ENCODE measurements at places on chromosomes 4 and X.
A peak's percentile ranks its signal among the peaks of the same experiment; 100 is the strongest.

DNA sequence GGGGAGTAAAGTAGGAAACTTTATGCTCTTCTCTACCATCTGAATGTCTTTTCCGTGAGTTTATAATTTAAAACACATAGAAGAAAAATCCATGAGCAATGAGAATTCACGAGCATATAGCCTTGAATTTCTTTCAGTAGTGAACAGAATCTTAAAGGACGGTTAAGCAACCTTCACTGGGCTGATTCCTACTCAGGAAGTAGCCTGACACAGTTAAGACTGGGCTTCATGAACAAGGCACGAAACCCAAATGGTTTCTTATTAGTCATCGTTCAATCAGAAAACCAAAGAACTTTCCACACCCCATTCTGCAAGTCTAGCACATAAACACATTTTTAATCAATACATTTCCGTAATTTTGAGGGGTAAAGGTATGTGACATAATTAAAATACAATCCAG lies 95.8 kb downstream of the SH3KBP1 start:
- DNase-seq: no peak

DNA sequence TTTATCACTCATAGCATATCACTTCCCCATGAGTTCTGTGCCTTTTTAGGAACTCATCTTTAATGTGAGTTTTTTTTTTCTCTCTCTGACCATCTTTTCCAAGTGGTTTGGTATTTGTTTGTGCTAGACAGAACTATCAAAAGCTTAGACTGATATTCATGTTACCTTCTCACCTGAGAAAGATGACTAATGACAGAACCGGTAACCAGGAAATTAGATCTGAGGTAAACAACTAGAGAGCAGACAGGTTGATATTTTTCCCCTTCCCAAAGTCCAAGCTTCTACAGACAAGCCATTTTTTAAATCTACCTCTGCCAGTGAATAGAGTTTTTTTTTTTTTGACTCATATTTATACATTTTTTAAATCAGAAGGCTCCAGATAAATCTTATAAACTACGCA lies 17.0 kb upstream of the SRD5A3 start:
- no peak for DNase-seq

- peak; percentile 25 for DNase-seq
Observed at GRCh38 chrX:48761674-48762471, at the start of gene GLOD5. Gene GLOD5, plus strand, starts transcription at chrX:48761747. Its CDS starts 44 bp downstream, at chrX:48761791.

DNA sequence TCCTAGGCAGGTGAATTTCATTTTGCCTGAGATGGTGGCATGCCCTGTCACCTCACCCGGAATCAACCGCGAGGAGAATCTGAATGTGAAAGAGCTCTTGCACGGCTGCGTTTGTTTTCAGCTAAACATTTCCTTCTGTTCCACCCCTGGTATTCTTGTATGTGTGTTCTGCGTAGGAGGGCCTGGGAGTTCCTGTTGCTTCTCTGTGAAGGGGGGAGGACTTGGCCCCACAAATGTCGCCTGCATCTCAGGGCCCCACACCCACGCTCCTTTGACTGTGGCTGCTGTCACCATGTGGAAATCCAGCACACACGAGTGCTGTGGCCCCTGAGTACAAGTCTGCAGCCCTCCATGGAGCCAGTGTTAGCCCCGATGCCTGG lies 45.8 kb upstream of the CLCN4 start:
- DNase-seq: no peak

DNA sequence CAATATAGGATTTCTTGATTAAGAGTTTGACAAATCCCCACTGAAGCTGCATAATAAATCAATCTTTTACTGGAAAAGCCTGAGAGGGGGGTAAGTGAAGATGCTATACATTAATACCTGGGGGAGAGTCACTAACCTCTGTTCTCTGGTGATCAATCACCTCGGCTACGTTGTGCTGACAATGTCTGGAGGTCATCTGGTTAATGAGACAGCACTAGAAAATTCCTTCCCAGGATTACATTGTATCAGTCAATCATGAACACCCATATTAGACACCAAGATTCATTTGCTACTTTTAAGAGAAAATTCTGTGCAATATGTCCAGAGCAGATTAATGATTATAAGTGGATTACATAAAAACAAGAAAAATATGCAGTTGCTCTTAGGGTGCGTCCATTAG lies 408.3 kb downstream of the PDHA2 start:
- no peak for DNase-seq

DNA sequence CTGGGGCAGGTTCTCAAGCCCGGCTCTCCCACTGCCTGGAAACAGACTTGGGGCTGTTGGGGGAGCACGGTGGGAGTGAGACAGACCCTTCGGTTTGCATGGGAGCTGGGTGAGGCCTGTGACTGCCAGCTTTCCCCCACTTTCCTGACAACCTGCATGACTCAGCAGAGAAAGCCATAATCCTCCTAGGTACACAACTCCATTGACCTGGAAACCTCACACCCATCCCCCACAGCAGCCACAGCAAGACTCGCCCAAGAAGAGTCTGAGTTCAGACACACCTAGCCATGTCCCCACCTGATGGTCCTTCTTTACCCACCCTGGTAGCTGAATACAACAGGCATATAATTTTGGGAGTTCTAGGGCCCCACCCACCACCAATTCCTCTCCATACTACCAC lies 57.6 kb upstream of the UBQLN2 start:
- no peak for DNase-seq

GRCh38 chrX:44228621-44229020 lies 114.9 kb downstream of the EFHC2 start:
- DNase-seq: no peak

DNA sequence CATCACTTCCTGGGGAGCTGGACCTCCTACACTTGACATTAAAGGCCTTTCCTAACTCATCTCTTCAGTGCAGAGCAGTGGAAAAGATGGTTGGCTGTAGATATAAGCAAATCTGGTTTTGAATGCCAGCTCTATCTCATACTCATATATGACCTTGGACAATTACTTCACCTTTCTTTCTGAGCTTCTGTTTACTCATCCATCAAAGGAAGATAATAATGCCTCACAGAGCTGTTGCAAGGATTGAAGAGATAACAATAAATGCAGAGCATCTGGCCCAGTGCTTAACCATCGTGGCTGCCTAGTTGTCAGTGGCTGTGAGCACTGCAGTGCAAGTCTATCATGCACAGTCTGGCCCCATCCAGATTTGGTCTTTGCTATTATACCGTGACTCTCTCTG lies 148.1 kb upstream of the EOLA2 start:
- DNase-seq: no peak

GRCh38 chr4:2787230-2788100 lies 5.4 kb upstream of the SH3BP2 start:
- peak; percentile 8 for DNase-seq

GRCh38 chr4:15270201-15270600 lies 157.6 kb upstream of the C1QTNF7 start:
- DNase-seq: no peak

DNA sequence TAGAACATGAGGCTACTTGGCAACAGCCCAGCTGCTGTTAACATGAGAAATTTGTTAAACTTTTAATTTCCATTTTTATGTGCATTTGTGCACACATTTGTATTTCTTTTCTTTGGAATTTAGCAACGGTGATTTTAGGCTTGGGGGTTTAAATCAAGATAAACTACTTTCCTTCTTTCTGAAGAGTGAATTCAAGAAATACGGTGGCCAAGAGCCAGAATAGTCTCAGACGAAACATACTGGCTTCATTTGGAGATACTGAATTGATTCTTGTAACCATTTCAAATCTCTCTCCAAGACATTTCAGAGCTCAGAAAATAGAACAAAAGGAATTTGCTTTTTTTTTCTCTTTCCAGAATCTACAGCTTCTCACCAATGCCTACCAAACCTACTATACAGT lies 134.1 kb upstream of the SCML1 start:
- DNase-seq: no peak

- DNase-seq: no peak
Observed at GRCh38 chr4:185738820-185739219, 73.2 kb downstream of the SORBS2 start.

DNA sequence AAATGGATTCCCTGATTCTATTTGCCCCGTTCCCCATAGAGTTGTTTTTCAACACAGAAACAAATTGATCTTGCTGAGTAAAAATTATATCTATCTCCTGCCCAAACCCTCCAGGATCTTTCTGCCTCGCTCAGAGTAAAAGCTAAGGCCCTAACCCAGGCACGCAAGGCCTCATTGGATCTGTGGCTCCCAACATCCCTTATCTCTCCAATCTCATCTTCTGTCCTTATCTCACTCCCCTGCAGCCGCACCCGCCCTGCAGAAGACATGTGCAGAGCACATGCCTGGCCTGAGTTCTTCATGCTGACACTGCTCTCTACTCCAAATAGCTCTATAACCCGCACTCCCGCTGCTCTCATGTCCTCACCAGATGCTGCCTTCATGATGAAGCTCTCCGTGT lies 543.8 kb upstream of the ZFP42 start:
- DNase-seq: no peak

DNA sequence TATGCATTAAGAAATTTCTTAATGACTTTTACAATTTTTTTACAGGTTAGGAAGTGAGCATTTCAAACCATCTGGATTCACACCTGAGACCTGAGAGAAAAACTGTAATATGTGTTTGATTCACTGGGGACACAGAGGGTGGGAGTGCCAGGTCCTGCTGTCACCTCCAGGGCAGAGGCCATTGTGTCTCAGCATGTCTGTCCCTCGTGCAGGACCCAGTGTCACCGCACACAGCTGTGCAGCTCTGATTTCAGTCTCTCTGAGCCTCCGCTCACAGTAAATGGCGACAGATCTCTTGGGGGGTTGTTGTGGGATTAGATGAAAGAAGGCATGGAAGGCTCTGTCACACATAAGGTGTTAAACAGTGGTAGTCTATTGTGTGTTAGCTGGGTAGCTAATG lies 23.0 kb upstream of the CLDN24 start:
- no peak for DNase-seq

DNA sequence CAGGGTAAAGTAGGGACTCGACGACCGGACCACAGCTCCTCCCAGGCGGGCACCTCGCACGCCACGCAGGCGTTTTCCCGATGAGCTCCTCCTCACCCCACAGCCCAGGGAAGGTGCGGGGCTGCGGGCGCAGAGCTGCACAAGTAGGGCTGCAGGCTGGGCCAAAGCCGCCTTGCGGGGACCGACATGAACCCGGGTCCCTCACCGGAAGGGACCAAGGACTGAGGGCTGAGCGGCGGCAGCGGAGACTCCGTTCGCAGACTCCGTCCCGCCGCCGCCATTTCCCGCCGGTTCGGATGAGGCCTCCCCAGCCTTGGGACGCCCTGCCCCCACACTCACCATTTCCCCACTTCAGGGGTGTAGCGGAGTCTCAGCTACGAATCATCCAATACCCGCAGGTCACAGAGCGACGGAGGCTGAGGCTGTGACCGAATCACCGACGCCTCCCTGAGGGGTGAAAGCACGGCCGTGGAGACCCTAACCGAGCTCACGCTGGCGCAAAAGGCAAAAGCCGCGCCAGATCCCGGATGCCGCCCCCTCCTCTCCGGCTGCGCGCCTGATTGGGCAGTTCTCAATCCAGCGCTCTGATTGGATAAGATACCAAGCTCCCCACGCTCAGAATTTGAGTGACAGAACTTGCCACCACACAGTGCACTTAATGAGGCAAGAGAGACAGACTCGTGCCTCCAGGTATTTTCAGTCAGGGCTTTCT lies at the start of gene ZNF732:
ZNF732 (minus strand) TSS at position 506 of the 712 bp plus-strand sequence; CDS start at position 342, 164 bp downstream.
- DNase-seq: peak; percentile 66

DNA sequence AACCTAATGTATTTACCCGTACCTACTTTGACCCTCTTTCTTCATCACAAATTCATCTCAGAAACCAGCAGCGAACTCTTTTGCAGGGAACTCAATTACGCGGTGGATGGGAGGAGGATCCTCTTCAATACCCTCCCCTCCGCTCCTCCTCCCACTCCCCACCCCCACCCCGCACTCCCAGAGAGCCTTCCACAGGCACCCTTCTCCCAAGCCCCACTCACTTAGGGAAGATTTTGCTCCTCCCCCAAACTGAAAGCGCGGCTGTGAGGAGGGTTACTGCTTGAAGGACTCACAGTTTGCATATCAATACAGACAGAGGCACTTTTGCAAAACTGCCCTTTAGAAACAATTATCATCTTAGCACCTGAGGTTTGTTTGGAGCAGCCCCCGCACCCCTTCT lies 960 bp upstream of the IL1RAPL1 start:
- no peak for DNase-seq

- no peak for DNase-seq
Observed at GRCh38 chr4:183503497-183504063, 1.3 kb upstream of the ING2 start.

DNA sequence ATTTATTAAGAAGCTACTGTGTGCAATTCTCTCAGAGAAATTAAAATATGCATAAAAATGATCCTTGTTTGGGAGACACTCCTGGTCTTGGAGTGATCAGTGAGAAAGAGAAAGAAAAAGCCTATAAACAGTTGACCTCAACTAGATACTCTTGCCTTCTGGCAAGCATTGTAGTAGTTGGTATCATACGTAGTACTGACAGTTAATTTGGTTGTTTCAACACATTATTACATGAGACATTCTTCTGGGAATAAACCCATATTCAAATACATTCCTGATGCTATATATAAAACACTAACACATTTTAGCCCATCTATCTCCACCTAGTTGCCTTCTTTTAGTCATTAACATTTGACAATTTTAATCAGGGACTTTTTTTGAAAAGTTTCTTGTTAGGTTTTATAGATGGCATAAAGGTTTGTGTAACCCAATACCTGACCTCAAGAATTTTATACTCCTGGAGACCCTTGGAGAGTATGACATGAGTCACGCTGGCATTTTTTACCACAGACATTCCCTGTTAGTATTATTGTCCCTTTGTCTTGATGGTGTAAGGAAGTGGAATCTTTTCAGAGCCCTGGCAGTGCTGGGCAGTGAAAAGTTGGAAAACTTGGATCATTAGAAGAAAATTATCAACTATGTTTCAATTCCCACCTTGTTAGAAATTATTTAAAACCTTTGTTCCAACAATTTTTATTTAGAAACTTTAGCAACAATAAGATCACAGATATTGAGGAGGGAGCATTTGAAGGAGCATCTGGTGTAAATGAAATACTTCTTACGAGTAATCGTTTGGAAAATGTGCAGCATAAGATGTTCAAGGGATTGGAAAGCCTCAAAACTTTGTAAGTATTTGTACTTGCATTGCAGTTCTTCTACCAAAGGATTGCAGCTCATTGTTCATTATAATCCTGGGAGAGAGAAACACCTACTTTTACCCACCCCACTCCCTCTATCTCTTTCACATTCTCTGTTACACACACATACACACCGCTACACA lies 167.1 kb upstream of the PACRGL start:
- no peak for DNase-seq

DNA sequence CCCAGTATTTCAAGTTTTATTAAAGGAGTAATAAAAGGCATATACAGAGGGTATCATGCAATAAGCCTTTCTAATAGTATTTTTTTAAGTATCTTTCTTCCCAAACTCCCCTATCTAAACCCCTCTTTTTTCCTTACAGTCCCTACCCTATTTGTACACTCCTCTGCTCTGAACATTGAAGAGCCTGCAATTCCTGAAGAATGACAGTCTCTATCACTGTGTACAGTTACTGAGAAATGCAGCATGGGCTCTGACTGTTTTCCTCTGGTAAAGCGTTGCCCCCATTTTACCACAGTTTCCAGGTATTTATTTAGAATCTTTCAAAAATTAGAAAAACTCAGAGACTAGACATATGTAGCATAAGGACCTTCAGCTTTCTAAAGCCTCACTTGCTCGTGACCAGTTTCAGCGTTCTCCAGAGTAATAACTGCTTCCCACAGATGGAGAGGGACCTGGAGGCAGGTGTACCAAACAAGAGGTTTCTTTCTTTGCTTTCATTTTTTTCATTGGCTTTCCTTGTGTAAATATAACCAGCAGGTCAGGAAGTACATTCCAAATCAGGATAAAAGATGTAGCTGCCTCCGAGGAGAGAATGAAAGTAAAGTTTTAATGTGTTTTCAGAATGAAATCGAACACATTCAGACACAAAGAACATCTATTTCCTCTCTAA lies 230.8 kb downstream of the CFAP299 start:
- no peak for DNase-seq

GRCh38 chr4:11702886-11703557 lies 274.3 kb upstream of the HS3ST1 start:
- DNase-seq: no peak
